ENCODE measurements at places on chromosomes 7 and 10. TPM values are rescaled to one million over a fixed set of nuclear protein-coding genes. Genes with fewer than 3 reads are reported as not detected.

DNA sequence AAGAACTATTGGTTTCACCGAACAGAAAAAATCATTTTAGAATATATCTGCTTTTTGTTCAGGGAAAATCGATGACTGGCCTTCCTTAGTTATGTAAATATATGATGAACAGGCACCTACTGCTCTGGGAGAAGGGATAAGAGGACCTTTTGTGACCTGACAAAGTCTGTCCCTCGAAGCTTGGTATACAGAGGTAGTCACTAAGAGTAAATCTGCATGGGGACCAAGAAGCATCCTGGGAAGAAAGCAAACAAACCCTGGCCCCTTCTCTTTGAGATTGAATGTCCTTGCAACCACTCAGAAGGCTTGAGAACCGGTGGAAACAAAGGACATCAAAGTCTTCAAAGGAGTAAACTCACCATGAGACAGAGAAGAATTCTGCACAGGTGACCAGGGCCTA lies 52.3 kb downstream of the SKIDA1 start:
- DNase-seq = no peak
- no peak overlapping the region for H3K27ac ChIP-seq
- H3K4me3 ChIP-seq = no peak overlapping the region
- no peaks in the 10 kb centered on the region for H3K27me3 ChIP-seq

- no peaks in the 10 kb centered on the region for H3K27me3 ChIP-seq
- H3K4me1 ChIP-seq = peaks cover 68% of the 10 kb centered on the region
- no peaks in the 10 kb centered on the region for H3K36me3 ChIP-seq
- H3K4me3 ChIP-seq = no peak overlapping the region
- H3K27ac ChIP-seq = peak overlapping the region; percentile 66
- peak; percentile 31 for DNase-seq
These were observed 4.0 kb downstream of the VSIR start for GRCh38 chr10:71769279-71769823.

DNA sequence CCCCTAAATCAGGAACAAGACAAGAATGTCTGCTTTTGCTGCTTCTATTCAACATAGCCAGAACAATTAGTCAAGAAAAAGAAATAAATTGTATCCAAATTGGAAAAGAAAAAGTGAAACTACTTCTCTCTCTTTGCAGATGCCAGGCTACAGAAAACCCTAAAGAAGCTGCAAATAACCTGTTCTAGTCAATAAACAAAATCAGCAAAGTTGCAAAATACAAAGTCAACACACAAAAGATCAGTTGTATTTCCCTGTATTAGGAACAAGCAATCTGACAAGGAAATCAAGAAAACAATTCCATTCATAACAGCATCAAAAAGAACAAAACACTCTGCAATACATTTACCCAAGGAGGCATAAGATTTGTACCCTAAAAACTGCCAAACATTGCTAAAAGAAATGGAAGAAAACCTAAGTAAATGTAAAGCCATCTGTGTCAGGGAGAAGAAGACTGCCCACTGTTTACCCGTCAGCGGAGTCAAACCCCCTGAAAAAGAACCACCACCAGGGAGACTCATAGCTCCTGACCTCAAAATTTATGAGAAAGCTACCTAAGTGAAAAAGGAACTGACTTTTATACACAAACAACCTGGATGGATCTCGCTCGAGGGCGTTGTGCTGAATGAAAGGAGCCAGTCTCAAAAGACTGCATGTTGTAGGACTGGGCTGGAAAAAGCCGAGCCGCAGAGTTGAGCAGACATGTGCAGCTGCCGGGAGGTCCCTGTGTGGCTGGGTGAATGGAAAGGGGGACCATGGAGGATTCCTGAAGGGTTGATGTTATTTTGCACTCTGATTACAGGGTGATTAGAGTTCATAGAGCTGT lies 263.1 kb downstream of the MAD1L1 start:
- H3K4me1 ChIP-seq = no peaks in the 10 kb centered on the region
- no peaks in the 10 kb centered on the region for H3K27me3 ChIP-seq
- DNase-seq = no peak
- H3K27ac ChIP-seq = no peak overlapping the region

DNA sequence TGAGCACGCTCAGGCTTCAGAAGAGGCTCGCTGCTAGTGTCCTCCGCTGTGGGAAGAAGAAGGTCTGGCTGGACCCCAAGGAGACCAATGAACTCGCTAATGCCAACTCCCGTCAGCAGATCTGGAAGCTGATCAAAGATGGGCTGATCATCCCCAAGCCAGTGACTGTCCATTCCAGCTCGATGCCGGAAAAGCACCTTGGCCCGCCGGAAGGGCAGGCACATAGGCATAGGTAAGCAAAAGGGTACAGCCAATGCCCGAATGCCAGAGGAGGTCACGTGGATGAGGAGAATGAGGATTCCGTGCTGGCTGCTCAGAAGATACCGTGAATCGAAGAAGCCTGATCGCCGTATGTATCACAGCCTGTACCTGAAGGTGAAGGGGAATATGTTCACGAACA lies 5.7 kb upstream of the PPP2R2D start:
- H3K27ac ChIP-seq = no peak overlapping the region
- no peaks in the 10 kb centered on the region for H3K36me3 ChIP-seq
- H3K27me3 ChIP-seq = peaks cover 62% of the 10 kb centered on the region
- H3K4me3 ChIP-seq = no peak overlapping the region
- no peak for DNase-seq
- H3K4me1 ChIP-seq = no peaks in the 10 kb centered on the region

GRCh38 chr7:908159-908581 lies 31.8 kb downstream of the GET4 start:
- no peak for DNase-seq
- no peaks in the 10 kb centered on the region for H3K27me3 ChIP-seq
- no peak overlapping the region for H3K4me3 ChIP-seq

GRCh38 chr7:81693894-81694293 lies 76.0 kb downstream of the HGF start:
- no peaks in the 10 kb centered on the region for H3K27me3 ChIP-seq
- peaks cover 10% of the 10 kb centered on the region for H3K4me1 ChIP-seq
- H3K36me3 ChIP-seq = no peaks in the 10 kb centered on the region
- H3K4me3 ChIP-seq = no peak overlapping the region
- DNase-seq = no peak

The PPP1R3C gene
- 61.7 TPM for total RNA-seq

The WNT2 gene
- 1.4 TPM for total RNA-seq

The HMX2 gene
- total RNA-seq = not detected

Measured in IMR-90 (cell line).